Ascending aorta (tissue), 2 donors: ENCODE measurements at places on chromosomes 13 and 19.

- DNase-seq = no peak
Measured at GRCh38 chr13:50358231-50359040, 343.2 kb downstream of the KCNRG start.

DNA sequence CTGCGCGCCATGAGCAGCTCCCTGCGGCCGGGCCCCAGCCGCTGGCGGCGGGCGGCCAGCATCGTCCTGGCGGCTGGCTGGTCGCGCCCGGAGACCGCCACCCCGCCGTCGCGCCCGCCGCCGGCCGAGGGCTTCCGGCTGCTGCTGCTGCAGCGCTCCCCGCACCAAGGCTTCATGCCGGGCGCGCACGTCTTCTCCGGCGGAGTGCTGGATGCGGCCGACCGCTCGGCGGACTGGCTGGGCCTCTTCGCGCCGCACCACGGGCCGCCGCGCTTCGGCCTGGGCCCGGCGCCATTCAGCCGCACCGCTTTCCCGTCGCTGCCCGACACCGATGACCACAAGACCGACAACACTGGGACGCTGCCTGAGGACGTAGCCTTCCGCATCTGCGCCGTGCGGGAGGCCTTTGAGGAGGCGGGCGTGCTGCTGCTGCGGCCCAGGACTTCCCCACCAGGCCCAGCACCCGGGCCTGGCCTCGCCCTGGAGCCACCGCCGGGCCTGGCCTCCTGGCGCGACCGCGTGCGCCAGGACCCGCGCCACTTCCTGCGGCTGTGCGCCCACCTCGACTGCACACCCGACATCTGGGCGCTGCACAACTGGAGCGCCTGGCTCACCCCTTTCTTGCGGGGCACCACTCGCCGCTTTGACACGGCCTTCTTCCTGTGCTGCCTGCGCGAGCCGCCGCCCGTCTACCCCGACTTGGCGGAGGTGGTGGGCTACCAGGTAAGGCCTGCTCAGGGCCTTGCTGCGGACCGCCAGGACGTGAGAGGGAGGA is 518 bp downstream of the NUDT19 start:
- DNase-seq = no peak

DNA sequence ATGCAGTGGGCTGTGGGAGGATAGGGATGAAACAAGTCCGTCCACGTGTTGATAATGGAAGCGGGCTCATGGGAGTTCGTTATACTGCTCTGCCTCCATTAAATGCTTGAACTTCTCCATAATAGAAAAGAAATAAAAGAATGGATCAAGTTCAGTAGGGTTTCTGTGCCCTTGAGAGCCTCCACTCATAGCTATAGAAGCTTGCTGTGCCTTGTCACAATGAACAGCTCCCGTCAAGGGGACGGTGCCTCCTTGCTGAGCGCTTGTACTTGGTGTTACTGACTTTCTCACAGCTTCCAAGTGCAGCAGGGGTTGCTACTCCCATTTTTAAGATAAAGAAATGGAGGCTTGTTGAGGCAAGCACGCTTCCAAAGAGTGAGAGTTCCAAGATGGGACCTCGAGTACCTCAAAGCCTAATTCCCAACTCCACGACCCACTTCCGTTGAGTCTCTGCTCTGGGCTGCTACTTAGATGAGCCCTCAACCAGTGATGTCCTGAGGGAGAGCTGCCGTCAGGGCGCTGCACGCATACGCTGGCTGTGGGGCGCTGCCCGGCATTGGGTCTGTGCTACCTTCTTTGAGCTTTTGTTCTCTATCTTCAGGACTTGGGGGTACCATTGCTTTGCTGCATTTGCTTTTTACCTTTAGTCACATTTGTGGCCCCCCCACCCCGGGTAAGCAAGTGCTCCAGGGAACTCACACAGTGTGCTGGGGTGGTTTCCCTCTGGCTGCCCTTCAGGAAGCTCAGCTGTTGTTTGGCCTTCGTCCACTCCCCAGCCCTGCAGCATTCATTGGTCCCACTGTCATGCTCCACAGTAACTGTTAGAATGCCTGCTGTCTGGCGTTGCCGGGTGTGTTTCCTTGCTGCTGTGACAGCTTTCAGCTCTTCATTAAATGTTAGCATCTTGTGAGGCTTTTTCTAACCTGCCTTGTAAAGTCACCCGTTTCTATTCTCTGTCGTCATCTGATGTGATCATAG is 9.5 kb downstream of the SNRNP70 start:
- no peak for DNase-seq

DNA sequence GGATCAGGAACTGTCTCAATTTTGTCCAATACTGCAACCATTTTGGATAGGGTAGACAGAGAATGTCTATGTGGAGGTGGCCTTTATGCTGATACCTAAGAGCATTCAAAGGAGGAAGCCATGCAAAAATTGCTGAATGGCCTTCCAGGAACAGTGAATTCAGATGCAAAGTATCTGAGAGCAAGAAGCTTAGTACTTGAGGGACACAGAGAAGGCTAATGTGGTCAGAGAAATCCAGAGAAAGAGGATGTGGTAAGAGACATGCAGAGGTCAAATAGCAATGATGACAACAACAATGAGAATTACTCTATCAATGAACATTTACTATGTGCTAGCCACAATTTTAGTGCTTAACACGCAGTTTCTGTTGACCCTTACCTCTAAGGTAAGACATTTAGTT is 785.6 kb upstream of the KLHL1 start:
- DNase-seq = no peak

- DNase-seq = no peak
Measured at GRCh38 chr19:7360393-7360984, 11.8 kb downstream of the ARHGEF18 start.

GRCh38 chr19:35904311-35905068 is 2.2 kb downstream of the HCST start:
- no peak for DNase-seq

GRCh38 chr13:90547272-90547790 is 800.2 kb upstream of the MIR17HG start:
- DNase-seq = no peak

DNA sequence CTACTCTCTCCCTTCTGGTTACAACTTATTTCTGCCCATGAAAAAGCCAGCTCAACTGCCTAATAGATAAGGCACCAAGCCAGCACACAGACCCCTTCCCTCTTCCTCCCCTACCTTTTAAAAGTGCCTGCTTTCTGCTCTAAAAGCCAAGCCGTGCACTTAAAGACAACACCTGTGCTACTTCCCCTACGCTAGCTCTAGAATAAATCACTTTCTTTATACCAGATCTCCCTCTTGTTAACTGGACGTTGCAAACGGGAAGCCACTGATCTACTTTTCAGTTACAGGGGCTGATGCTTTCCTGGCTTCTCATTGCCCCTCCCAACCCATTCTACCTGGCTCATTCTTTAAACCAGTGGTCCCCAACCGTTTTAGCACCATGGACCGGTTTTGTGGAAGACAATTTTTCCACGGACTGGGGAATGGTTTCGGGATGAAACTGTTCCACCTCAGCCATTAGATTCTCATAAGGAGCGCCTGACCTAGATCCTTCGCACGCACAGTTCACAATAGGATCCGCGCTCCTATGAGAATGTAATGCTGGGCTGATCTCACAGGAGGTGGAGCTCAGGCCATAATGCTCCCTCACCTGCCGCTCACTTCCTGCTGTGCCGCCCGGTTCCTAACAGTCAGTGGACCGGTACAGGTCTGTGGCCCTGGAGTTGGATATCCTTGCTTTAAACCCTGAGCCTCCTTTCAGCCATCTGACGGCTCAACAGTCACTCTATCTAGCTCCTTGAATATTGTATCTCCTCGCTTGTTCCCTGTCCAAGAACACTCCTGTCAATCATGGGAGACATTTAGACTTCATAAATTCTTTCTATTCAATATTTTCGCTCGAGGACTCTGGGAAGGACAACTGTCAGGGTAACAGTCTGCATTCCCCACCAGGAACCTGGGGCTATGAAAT is 841 bp upstream of the ZNF223 start:
- no peak for DNase-seq

- DNase-seq = no peak
Measured at GRCh38 chr19:18417250-18418028, 1.8 kb upstream of the SSBP4 start.

GRCh38 chr13:74661851-74662250 is 527.6 kb upstream of the KLF12 start:
- no peak for DNase-seq
